Cerebellar cortex (tissue), 1 donor: ENCODE measurements at places on chromosomes 12 and 14.

DNA sequence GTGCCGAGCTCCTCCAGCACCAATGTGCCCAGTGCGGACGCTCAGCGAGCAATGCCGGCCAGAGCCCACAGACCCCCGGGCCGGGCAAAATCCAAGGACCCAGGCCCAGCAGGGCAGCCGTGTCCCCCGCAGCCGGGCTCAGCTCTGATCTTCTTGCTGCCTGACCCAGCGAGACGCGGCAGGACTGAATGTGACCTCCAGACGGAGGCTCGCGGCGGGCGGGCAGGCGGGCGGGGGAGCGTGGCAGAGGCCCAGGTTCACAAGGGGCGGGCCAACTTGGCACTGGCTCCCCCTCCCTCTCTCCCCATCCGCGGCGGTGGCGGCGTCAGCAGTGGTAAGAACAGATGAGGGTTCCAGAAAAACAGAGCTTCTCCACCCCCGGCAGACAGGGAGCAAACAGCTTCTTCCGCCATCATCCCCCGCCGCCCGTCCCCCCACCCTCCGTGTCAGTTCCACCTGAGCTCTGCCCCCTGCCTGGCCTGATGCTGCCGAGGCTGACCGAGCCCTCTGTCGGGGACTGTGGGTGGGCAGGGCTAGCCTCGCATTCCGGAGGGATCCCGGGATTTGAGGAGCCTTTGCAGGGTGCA lies 94.3 kb downstream of the RFLNA start:
- DNase-seq, result peak; percentile 79

DNA sequence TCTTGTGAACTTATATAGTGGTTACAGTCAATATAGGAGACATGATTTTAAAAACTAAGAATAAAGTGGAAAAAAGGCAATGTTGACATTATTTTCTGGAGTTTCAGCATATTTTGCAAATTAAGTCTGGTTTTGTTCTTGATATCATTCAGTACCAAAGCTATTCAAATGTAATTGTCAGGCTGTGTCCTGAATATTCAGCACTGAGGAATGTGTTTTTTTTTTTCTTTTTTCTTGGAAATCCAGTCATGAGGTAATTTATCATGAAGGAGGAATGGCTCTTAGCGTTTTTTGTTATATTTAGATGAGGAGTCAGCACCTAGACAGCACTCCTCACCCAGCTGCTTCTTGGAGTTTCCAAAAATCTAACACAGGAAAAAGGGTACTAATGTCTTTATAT lies 225.5 kb downstream of the CCDC91 start:
- no peak for DNase-seq

- DNase-seq, result no peak
Observed at GRCh38 chr12:110677206-110677911, 11.6 kb downstream of the HVCN1 start.

GRCh38 chr14:77580964-77581505 lies 35.4 kb downstream of the SPTLC2 start:
- no peak for DNase-seq

DNA sequence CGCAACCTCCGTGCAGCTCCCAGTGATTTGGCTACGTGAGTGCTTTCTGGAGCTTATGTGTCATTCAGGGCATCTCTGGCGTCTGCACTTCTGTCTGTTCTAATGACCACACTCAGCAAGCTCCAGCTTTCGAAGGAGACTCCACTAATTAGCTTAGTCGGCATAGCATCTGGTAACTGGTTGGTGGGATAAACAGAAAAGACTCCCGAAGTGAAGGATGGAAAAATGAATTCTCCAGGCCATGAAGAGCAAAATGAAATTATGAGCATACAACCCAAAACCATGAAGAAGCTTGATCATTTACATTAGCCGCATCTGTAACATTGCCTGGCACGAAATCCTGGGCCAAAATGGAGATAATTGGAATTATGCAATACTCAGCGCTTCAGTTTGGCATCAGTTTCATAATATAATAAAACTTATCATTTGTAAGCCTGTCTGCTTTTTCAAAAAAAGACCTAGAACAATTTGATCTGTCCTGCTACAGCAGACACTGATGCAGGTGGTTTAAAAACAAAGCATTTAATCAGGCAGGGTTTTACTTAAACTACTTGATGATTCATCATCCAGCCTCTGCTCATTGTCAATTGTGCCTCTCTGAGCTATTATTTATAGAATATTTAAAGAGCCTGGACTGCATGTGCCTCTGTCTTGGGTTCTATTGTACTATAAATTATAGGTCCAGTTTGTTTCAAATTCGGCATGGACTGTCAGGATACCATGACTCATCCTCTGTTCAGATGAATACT lies 87.4 kb downstream of the SYT1 start:
- DNase-seq, result peak; percentile 85

GRCh38 chr14:80965037-80965436 lies 9.6 kb downstream of the TSHR start:
- DNase-seq, result no peak

- no peak for DNase-seq
Observed at GRCh38 chr12:49339464-49339861, 2.5 kb upstream of the C1QL4 start.

DNA sequence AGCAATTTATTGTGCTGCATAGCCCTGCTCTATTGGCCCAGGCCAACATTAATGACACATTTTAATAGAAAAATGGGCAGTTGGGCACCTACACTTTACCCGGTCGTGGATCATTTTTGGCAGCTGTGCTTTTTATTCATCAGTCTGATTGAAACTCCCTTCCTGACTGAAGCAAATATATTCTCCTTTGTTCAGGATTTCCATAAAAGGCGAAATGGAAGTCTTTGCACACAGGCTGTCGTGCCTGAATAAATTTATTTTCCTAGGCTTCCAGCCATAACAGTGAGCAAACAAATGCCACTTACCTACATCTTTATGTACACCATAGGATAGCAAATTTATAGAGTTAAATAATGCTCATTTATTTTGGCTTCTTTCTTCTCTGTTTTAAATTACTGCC lies 480.7 kb upstream of the DCN start:
- DNase-seq, result peak; percentile 16

DNA sequence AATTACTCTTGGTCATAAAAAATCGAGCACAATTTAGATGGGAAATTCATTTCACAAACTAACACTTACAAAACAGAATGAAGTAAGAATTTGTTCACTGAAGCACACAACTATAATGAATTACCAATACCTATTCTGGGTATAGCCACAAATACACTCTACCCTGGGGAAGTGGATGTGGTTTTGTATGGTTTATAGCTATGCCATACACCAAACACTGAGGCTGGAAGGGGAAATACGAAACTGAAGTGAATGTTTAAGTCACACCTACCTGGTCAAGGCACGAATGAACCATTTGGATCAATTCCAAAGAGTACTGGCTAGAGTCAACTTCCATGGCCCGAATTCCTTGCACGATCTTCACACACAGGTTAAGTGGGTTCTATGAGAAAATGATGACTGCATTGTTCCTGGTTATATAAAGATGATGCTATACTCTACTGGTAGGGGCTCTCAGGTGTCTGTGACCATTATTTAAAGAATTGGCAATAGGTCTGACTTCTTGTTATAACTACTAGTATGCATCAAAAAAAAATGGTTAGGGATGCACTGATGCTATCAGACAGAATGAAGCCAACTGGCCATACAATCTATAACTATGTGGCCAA lies 12.8 kb downstream of the NEK9 start:
- DNase-seq, result no peak

DNA sequence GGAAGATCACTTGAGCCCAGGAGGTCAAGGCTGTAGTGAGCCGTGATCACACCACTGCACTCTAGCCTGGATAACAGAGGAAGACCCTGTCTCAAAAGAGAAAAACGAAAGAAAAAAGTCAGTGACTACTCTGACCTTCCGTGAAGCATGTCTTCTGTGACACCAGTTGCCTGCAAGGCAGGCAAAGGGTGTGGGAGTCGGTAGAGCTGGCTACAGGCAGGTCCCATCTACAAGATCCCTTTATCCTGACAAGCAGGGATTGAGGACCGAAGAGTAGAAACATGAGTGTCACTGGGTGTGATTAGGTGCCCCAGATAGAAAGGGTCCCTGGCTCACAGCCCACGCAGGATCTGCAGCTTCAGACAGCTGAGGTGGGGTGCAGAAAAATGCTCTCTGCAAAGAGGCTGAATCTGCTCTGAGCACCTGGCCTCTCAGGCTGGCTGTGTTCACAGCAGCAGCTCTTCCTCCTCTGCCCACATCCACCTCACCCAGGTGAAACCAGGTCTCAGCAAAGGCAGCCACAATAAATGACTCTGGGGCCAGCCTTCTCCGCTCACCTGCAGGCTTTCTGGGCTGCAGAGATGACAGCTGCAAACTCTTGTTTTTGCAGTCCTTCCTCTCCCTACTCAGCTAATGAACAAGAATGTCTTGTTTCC lies 28.6 kb upstream of the HSP90B1 start:
- DNase-seq, result no peak

- DNase-seq, result no peak
Observed at GRCh38 chr12:5927732-5928516, 17.1 kb downstream of the ANO2 start.

- no peak for DNase-seq
Observed at GRCh38 chr12:55705782-55706402, 1.8 kb downstream of the ITGA7 start.

DNA sequence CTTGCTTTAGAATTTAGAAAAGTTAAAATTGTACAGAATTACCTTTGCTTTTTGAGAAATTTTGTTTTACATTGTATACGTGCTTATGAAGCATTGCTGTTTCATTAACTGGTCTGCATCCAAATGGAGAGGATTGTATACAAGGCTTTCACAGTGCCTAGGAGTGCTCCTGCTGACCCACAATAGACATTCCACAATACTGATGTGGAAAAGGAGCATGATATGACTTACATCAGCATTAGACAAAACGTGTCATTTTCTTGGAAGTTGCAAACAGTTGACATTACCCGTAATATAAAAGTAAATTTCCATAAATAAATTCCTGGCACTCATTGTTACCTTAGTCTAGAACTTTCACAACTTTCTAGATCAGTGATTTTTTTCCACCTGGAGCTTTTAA lies 1.9 kb downstream of the PRKD1 start:
- DNase-seq, result no peak

DNA sequence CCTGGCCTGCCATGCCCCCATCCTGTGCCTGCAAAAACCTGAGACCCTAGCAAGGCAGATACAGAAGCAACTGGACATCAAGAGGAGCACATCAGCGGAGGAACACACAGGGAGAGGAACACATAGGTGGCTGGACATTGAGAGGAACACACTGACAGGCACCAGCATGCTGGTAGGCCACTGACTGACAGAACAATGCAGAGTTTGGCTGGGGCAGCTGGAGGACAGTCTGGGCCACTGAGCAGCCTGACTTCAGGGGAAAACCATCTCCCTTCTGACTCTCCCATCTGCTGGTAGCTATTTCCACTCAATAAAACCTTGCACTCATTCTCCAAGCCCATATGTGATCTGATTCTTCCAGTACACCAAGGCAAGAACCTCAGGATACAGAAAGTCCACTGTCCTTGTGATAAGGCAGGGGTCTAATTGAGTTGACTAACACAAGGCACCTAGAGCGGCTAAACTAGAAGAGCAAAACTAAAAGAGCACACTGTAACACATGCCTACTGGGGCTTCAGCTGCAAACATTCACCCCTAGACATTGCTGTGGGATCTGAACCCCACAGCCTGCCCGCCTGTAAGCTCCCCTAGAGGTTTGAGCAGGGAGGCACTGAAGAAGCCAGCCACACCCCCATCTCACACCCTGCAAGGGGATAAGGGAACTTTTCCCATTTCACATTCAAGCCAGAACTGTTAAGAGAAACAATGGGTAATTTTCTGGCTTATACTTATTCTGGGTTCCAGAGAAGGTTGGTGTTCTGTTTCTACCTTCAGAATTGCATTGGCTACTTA lies 22.1 kb downstream of the CLECL1 start:
- no peak for DNase-seq

GRCh38 chr14:57060276-57060955 lies 208.3 kb downstream of the EXOC5 start:
- DNase-seq, result no peak

DNA sequence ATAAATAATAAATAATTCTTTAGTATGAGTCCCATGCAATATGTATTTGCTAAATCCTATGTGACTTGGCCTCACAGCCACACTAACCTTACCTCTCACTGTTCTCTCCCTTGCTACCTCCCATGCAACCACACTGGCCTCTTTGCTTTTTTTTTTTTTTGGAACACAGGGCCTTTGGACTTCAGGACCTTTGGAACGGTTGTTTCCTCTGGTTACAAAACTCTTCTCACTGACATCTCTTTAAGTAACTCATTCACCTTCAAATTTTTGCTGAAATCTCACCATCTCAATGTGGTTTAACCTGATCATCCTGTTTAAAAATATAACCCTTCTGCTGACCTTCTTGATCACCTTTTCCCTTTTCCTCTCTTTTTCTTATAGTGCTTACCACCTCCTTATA lies 194.0 kb downstream of the SSPN start:
- DNase-seq, result no peak

DNA sequence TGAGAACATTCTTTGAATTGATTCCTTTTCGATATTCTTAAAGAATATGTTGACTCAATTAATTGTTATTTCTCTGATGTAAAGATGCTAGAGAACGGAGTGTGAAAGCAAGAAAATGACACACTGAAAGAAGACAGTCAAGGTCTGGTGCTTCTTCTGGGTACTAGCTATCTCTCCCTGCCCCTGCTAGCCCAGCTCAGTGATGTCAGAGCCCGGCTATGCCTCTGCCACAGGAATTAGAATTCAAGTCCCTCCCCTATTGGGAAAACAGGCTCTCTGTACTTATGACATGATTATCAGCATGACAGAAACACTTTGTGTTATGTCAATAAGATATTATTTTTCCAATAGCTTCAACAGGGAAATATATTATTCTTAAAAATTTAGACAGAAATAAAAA lies 252.4 kb downstream of the KCNC2 start:
- no peak for DNase-seq

- no peak for DNase-seq
Observed at GRCh38 chr14:99280066-99280731, 8.2 kb upstream of the BCL11B start.

GRCh38 chr12:40078266-40078665 lies 27.6 kb downstream of the SLC2A13 start:
- no peak for DNase-seq

- peak; percentile 80 for DNase-seq
Observed at GRCh38 chr12:57844709-57845477, 1.6 kb downstream of the CTDSP2 start.

DNA sequence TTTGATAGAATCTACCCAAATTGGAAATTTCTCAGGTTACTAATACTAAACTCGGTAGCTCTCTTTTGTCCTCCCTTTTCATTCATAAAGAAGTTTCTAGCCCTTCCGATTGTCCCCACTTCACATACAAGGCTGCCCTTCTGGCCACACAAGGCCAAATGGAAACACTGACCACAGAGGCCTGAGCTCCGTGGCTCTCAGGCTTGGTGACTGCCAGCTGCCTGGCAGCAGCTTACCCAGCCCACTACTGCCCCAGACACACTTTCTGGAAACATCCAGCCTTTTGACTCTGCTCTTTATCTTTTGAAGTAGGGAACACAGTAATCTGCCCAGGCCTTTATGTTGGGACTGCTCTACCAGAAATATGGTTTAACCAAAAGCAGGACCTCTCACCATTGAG lies 167.2 kb downstream of the GCH1 start:
- no peak for DNase-seq

DNA sequence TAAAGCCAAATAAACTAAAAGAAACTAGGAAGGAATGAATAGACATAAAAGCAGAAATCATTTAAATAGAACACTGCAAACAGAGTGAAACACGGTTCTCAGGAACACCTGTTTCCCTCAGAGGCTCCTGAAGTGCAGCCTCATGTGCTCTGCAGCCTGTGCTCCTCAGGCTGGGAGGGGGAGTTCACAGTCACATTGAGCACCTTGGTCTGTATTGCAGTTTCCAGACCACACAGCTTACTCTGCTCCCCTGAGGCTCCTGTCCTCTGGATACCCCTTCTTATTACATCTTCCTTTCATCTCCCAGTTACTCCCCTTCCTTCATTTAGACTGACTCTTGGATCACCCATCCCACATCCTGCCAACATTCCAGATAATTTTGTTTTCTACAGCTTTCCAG lies 49.7 kb upstream of the DCD start:
- no peak for DNase-seq
